ENCODE measurements at places on chromosomes 4 and X. TPM values are rescaled to one million over a fixed set of nuclear protein-coding genes. Genes with fewer than 3 reads are reported as not detected.

DNA sequence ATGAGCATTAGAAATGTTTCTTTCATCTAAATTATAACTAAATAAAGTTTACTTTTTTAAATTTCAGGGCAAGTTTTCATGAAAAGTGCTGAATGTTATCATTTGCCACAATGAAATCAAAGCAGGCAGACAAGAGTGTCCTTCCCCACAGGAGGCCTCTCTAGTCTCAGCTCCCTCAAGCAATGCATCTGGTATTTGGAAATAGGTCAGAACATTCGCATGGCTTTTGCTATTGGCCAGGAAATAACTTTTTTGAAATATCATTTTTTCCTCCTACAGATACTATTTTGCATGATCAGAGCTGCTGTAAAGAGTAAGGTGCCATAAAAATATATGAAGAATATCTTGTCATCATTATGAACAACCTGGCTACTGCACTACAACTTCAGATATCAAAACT, 41.1 kb downstream of the MAD2L1 start:
- ATAC-seq = no peak

GRCh38 chr4:121034017-121034416, 38.3 kb downstream of the NDNF start:
- no peak for ATAC-seq

DNA sequence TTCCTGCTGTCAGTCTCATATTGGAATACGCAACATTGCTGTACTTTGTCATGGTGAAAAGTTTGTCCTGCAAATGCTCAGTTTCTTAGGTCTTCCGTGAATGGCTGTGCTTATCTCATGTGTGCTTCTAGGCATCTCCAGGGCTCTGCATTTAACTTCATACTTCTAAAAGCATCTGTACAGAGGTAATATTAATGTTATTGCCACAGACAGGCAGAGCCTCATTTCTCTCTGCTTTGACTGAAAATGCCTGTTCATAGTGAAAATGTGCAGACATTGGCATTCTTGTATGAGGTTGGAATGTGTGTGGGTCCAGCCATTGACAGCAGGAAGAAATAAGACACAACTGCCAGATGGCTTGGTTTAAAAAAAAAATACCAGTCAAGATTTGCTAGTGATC, 140.1 kb upstream of the TTC29 start:
- no peak for ATAC-seq

- no peak for ATAC-seq
Measured at GRCh38 chr4:32824336-32824735, 2104.2 kb downstream of the PCDH7 start.

Gene ANOS1
- 1.3 TPM for total RNA-seq

Measured in gastroesophageal sphincter (tissue), 4 donors.